Gastroesophageal sphincter (tissue), 4 donors: ENCODE measurements at places on chromosomes 3 and 15. TPM values are rescaled to one million over a fixed set of nuclear protein-coding genes. Genes with fewer than 3 reads are reported as not detected.

OR5K4 gene
- total RNA-seq, result not detected

CP gene
- total RNA-seq, result 4.0 TPM

GRAMD2A gene
- not detected for total RNA-seq

ATG3 gene
- total RNA-seq, result 55.1 TPM

TAGLN3 gene
- 2.7 TPM for total RNA-seq

ISG20 gene
- 7.1 TPM for total RNA-seq

NMNAT3 gene
- 12.9 TPM for total RNA-seq

PLSCR5 gene
- total RNA-seq, result not detected

PRRT3 gene
- total RNA-seq, result 2.2 TPM

NAALADL2 gene
- 6.8 TPM for total RNA-seq

SLC24A5 gene
- not detected for total RNA-seq

RASL12 gene
- total RNA-seq, result 208 TPM

TMEM45A gene
- 17.6 TPM for total RNA-seq

SLC28A2 gene
- not detected for total RNA-seq

GCHFR gene
- total RNA-seq, result 5.8 TPM

DNA sequence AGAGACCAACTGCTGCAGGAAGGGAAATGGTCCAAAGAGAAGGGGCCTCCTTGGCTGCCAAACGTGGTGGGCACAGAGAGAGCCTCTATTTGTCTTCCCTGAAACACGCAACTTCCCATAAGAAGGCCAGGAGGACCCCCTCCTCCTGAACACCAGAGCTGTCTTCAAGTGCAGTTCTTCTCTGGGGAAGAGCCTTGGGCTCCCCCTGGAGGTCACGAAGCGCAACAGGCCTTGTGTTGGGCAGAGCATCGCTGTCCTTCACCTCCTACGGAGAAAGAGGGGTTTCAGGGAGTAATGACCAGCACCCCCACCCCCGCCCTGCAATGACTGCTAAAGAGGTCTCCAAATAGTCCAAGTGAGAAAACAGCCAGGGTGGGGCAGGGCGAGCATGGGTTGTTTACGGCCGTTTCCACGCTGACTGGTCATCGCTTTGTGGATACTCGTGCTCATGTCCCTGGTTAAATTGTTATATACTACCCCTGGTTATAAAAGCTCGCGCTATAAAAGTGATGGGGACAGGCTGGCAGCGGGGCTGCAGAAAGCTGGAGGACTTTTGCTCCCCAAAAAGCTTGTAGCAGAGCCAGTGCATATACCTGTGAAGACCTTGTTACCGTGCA is 397.5 kb upstream of the ATP10A start:
- ATAC-seq, result peak; percentile 32

GRCh38 chr3:164452707-164453106 is 625.6 kb downstream of the SI start:
- ATAC-seq, result no peak

- ATAC-seq, result no peak
Measured at GRCh38 chr3:152443212-152444023, 174.7 kb downstream of the MBNL1 start.

DNA sequence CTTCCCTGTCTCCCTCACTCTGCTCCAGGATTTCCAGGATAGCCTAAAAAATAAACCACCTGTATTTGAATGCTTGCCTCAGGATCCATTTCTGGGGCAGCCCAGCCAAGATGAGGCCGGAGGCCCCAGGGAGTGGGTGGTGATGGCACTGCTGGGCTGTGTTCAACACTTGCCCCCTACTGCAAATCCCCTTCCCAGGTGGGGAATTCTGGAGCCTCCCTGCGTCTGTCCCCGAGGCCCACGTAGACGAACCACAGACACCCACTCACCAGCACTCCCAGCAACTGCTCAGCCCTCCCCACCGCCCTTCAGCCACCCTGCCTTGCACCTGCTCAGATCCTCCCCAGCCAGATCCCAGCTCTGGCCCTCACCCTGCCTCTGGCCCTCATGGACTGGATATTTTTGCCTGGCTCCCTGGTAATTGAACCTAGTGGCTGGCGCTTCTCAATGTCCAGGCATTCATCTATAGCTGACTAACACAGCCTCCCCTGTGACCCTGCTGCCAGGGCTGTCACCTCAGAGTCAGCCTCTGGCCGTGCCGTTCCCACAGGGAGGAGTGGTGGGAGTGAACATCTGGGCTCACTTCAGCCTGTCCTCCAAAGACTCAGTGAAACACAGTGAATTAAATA is 17.1 kb upstream of the EPB42 start:
- no peak for ATAC-seq

DNA sequence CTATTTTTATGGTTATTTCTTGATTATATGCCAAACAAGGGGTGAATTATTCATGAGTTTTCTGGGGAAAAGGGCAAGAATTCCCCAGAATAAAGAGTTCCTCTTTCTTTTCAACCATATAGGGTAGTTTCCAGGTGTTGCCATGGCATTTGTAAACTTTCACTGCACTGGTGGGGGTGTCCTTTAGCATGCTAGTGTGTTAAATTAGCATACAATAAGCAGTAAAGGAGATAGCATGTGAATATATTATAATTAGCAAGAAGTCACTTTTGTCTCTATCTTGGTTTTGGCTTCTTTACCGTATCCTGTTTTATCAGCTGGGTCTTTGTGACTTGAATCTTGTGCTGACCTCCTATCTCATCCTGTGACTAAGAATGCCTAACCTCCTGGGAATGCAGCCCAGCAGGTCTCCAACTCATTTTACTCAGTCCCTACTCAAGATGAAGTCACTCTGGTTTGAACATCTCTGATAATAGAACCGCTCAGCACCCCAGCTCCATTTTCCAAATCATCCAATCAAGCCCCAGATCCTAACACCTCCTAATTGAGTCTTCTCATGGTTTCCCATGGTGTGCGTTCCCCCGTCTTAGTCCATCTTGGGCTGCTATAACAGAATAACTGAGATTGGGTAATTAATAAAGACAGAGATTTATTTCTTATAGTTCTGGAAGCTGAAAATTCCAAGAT is 3.4 kb upstream of the SELENOT start:
- ATAC-seq, result no peak

- no peak for ATAC-seq
Measured at GRCh38 chr3:99948467-99949089, 130.9 kb downstream of the CMSS1 start.

- ATAC-seq, result no peak
Measured at GRCh38 chr15:34783991-34784390, 11.4 kb downstream of the ACTC1 start.

DNA sequence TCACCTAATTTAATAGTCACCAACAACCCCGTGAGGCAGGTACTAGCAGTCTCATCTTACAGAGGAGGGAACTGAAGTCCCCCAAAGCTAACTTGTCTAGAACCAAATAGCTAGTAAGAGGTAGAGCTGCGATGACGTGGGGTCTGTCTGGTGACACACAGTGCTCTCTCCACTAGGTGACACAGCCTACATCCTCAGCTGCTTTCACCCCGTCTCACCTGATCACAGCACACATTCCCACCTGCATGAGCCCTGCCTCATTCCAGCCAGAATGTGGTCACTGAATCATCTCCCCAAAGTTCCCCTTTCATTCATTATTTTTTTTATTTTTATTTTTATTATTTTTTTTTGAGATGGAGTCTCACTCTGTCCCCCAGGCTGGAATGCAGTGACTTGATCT is 21.3 kb upstream of the MAGEF1 start:
- no peak for ATAC-seq

DNA sequence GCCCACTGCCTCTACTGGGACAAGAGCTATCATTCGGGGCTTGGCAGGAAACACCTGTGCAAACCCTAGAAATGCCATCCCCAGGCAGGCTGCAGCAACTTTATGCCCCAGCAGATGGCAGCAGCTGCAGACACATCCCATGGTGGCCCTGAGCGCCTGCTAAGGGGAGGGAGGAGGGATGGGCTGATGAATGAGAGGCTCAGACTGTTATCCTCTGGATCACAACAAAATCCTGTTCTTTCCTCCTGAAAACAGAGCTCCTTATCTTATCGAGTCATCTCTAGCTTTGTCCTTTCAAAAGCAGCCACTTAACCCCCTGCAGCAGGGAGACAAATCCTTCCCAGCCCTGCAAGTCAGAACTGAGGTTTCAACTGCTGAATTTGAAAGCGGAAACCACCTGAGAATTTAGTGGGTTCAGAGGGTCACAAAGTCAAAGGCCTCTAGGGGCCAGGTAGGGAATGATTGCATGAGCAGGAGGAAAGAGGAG is 90.6 kb upstream of the PROK2 start:
- peak; percentile 79 for ATAC-seq

- no peak for ATAC-seq
Measured at GRCh38 chr3:57335283-57335938, 42.9 kb upstream of the ASB14 start.

GRCh38 chr3:124246949-124247348 is 255.0 kb upstream of the ROPN1 start:
- no peak for ATAC-seq

- ATAC-seq, result no peak
Measured at GRCh38 chr3:111989061-111989678, 9.6 kb upstream of the TAGLN3 start.
